ENCODE measurements at places on chromosomes 11 and 22.

GRCh38 chr11:43639920-43640319 lies 40.6 kb upstream of the HSD17B12 start:
- peaks cover 5% of the 10 kb centered on the region for H3K4me1 ChIP-seq
- H3K4me3 ChIP-seq = no peak overlapping the region
- H3K36me3 ChIP-seq = no peaks in the 10 kb centered on the region

DNA sequence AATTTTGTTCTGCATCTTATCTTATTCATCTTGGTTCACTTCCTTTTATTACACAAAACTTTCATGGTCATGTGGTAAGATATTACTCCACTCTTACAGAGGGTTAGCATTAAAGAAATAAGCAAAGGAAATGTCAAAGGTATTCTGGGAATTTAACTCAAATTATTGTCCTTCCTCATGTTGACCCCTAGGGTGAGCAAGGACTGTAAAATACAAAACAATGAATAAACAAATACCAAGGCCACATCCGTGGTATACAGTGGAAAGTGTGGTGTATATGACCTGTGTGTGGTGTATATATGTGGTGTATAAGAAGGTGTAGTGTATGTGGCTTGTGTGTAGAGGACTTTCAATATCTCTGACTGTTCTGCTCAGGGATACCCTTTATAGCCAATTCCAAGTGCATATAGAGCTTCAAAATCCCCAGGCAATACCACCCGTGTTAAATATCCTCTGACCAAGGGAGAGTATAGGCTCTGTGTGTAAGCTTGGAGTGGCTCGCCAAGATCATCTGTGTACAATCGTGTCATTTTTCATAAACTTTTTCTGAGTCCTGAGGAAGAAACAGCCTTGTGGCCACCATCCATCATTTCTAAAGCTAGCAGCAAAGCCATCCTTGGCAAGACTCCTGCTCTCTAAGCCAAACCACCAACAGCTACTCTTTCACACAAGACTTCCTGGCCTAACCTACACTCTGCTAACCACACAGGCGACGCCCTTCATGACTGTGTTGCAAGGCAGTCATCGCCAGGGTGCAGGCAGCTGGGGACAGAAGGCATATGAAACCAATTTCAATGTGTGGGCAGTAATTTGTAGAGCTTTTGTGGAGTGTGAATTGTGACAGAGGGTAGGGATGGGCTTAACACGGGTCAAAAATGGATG lies 548.0 kb downstream of the ETS1 start:
- DNase-seq = no peak
- H3K27ac ChIP-seq = no peak overlapping the region
- H3K4me1 ChIP-seq = no peaks in the 10 kb centered on the region
- no peak overlapping the region for H3K4me3 ChIP-seq
- H3K27me3 ChIP-seq = no peaks in the 10 kb centered on the region
- no peaks in the 10 kb centered on the region for H3K36me3 ChIP-seq

DNA sequence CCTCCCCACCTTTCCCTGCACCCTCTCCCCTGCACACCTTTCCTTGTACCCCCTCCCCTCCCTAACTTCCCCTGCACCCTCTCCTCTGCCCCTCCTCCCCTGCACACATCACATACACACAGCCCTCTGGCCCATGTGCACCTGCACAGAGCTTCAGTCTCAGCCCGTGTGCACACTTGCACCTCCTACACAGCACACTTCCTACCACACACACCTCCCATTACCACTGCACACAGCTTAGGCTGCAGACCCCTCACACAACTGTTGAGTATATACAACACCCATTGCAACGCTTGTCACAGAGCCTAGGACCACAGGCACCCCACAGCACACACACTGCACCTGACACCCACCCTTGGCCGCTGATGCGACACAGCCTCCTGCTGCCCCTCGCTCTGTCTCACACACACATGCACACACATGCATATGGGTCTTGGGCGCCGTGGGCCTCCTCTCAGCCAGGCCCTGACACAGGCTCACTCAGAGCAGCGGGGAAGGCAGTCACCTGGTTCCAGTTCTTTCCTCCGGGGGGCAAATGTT lies 411 bp downstream of the SIGIRR start:
- H3K4me3 ChIP-seq = peak overlapping the region; percentile 44
- H3K4me1 ChIP-seq = peaks cover 38% of the 10 kb centered on the region
- H3K27ac ChIP-seq = no peak overlapping the region
- H3K27me3 ChIP-seq = no peaks in the 10 kb centered on the region
- DNase-seq = no peak

GRCh38 chr22:44665115-44665514 lies 36.9 kb upstream of the PRR5 start:
- H3K4me3 ChIP-seq = no peak overlapping the region
- H3K4me1 ChIP-seq = peaks cover 43% of the 10 kb centered on the region
- peak overlapping the region; percentile 70 for H3K27ac ChIP-seq
- H3K36me3 ChIP-seq = no peaks in the 10 kb centered on the region
- peak; percentile 88 for DNase-seq

GRCh38 chr11:118618991-118619375 lies 11.6 kb downstream of the PHLDB1 start:
- H3K27me3 ChIP-seq = no peaks in the 10 kb centered on the region
- no peak for DNase-seq
- peaks cover 70% of the 10 kb centered on the region for H3K4me1 ChIP-seq
- H3K27ac ChIP-seq = peak overlapping the region; percentile 90
- no peaks in the 10 kb centered on the region for H3K36me3 ChIP-seq
- H3K4me3 ChIP-seq = peak overlapping the region; percentile 6

DNA sequence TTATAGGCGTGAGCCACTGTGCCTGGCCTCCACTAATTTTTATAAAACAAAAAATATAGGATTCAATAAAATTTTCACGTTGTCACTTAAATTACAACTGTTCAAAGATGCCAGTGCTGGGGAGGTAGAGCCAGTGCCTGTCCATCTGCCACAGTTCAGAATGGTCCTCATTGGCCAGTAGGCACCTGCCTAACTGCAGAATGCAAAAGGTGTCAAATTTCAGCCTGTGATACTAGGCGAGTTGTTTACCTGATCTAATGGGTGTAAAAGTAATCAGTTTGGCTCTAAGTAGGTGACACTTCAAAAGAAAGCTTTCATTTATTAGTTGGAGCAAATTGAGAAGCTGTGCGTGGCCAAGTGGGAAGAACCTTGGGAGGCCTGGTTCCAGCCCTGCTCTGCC lies 2.4 kb downstream of the SMARCB1 start:
- H3K36me3 ChIP-seq = no peaks in the 10 kb centered on the region
- H3K4me1 ChIP-seq = peaks cover 66% of the 10 kb centered on the region
- no peak overlapping the region for H3K4me3 ChIP-seq
- H3K27me3 ChIP-seq = no peaks in the 10 kb centered on the region
- DNase-seq = no peak

DNA sequence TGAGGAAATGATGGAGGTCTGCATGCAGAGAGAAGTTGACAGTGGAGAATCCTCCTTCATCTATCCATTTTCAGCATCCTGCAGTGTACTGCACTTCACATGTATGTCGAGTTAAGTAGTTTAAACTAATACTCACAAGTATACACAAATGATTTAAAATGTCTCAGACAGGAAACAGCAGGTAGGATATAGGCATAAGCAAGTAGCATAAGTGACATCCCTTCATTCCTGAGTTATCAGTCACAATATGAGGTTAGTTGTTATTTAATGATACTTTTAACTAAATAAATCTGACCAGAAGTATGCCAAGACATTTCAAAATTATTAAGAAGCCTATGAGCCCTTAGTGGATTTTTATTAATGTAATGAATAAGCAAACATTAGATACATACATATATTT lies 37.4 kb downstream of the MTMR2 start:
- no peak for DNase-seq
- H3K4me3 ChIP-seq = no peak overlapping the region
- no peaks in the 10 kb centered on the region for H3K27me3 ChIP-seq
- H3K27ac ChIP-seq = no peak overlapping the region

GRCh38 chr11:100984668-100985067 lies 144.9 kb downstream of the PGR start:
- no peak for DNase-seq
- H3K4me3 ChIP-seq = no peak overlapping the region
- H3K27me3 ChIP-seq = no peaks in the 10 kb centered on the region
- no peaks in the 10 kb centered on the region for H3K36me3 ChIP-seq
- no peaks in the 10 kb centered on the region for H3K4me1 ChIP-seq
- no peak overlapping the region for H3K27ac ChIP-seq

DNA sequence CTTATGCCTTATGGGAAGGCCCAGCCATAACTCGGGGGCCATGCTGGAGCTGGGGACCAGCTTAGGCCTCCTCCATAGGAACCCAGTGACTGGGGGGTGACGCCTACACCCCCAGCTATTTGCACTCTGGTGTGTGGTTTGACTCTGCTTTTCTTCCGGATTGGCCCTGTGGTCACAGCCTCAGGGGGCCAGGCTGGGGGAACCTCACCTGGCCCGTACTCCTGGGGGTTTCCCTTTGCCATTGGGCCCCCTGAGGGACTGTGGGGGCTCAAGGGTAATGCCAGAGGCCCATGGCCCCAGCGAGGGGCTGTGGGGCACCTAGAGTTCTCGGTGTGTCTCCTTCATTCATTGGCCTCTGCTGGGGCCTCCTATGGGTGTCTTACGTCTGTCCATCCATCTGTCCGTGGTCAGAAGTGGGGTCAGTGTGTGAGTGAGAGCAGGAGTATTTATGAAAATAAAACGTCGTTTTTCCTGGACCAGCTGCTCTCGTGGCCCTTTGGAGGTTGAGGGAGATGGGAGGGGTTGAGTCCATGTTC lies 6.3 kb upstream of the SH3BP1 start:
- no peaks in the 10 kb centered on the region for H3K27me3 ChIP-seq
- H3K4me1 ChIP-seq = peaks cover 48% of the 10 kb centered on the region
- peaks cover 26% of the 10 kb centered on the region for H3K36me3 ChIP-seq
- peak overlapping the region; percentile 7 for H3K4me3 ChIP-seq
